ENCODE measurements at places on chromosomes 7 and 10. TPM values are rescaled to one million over a fixed set of nuclear protein-coding genes. Genes with fewer than 3 reads are reported as not detected.
A peak's percentile ranks its signal among the peaks of the same experiment; 100 is the strongest.

SRRM3 gene
- 1.4 TPM for total RNA-seq

DNA sequence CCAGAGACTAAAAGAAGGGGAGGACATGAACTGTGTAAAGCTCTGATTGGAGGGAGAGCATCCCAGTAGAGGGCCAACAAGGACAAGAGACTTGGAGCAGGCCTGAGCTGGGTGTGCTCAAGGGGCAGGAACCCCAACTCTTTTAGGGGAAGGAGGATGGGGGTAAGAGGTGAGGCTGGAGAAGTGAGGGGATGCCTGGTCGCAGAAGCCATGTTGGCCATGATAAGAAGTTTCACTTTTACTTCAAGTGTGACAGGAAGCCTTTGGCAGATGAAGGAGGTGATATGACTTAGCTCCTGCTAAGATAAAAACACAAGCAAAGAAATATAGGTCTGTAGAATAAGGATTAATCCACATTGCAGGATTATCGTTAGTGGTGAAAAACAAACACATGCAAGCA is 208.3 kb downstream of the JAZF1 start:
- no peak for DNase-seq

GRCh38 chr7:73343671-73344380 is 15.9 kb downstream of the FKBP6 start:
- no peak for DNase-seq

- DNase-seq: no peak
These were observed 65.7 kb downstream of the GBF1 start for GRCh38 chr10:102311025-102311420.

DNA sequence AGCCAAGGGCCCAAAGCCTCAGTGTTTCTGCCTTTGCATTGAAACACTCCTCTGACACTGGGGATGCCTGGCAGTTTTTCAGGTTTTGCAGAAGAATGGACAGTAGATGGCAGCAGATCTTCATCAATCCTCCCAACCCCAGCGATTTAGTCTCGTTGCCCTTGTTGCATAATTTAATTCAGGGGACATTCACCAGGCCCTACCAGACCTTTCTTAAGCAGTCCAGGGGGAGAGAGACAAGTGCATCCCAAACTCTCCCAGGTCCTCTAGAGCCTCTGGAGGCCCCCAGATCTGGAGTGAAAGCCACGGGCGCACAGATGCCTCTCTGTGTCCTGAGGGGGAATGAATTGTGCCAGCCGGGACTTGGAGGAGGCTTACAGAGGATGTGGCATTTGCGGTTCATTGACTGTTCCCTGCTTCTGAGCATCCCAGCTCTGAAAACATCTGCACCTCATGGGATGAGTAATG is 29.6 kb downstream of the MINDY4 start:
- DNase-seq: no peak

C10orf53 gene
- total RNA-seq: not detected

DNA sequence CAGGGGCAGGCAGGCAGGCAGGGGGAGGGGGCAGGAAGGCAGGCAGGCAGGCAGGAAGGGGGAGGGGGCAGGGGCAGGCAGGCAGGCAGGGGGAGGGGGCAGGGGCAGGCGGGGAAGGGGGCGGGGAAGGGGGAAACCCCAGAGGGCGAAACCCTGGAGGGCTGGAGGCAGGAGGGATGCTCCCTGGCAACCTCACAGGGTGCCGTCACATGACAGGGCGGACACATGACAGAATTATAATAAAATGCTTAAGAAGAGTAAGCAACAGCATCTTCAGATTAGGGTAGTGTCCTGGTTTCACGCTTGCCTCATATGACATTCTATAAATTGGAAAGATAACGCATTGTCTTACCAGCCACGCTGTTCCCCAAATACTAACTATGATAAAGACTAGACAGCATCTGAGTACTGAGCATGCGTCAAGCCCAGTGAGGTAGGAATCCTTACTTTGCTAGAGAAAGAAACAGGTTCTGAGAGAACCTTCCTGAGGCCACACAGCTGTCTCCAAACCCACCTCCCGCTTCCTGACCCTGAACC is 131.6 kb downstream of the DIP2C start:
- DNase-seq: no peak

- DNase-seq: peak; percentile 90
These were observed at the start of gene DENND2A for GRCh38 chr7:140640727-140641523. DENND2A (minus strand) TSS chr7:140640813; CDS start chr7:140602397, 38,416 bp downstream.

ARMH3 gene
- total RNA-seq: 18.1 TPM

GRCh38 chr7:129225206-129225930 is 538 bp downstream of the AHCYL2 start:
- DNase-seq: peak; percentile 92

GRCh38 chr10:74067373-74068352 is 69.7 kb downstream of the VCL start:
- DNase-seq: no peak

GRCh38 chr7:64882341-64883112 is 20.5 kb upstream of the ZNF273 start:
- DNase-seq: peak; percentile 84

All from chondrocyte (in vitro differentiated cells).